ENCODE measurements at places on chromosomes 7 and 10.

DNA sequence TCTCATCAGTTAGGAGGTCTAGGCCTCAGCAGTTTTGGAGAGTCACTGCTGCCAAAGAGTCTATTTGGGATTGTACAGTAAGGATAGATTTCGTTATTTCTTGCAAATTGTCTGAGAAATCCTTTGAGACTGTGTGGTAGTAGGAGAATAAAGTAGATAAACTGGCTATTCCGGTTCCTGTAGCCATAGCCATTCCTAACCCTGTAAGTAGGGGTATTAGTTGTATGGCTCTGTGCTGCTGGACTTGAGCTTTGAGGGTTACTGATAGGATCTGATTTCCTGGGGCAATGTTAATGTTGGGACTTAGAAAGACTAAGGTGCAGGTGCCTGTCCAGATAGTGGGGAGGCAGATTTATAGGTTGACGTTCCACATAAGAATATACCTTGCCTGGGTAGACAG is 36.1 kb upstream of the ZNF138 start:
- no peak for DNase-seq

- DNase-seq: no peak
Observed at GRCh38 chr7:120981888-120982615, 6.5 kb upstream of the CPED1 start.

- DNase-seq: no peak
Observed at GRCh38 chr10:124279882-124280281, 138.8 kb downstream of the OAT start.

DNA sequence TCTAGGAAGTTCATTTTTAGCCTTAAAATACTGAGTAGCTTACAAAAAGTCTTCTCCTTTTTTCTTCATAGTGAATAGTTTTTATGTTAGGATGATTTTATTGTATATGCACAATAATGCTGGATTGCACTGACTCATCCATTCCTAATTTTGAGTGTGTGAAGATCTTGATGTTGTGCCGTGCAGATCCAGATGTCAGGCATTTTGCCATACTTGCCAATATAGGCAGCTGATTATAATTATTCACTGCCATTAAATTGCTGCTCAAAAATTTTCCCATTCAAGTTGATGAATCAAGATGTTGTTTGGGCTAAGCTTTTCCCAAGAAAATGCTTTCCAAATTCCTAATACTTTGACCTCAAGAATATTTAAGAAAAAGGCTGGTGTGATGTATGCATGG is 218.3 kb downstream of the AHR start:
- DNase-seq: no peak

GRCh38 chr10:121648059-121648458 is 49.8 kb upstream of the FGFR2 start:
- DNase-seq: no peak

GRCh38 chr7:135245226-135246190 is 11.9 kb downstream of the STRA8 start:
- no peak for DNase-seq

DNA sequence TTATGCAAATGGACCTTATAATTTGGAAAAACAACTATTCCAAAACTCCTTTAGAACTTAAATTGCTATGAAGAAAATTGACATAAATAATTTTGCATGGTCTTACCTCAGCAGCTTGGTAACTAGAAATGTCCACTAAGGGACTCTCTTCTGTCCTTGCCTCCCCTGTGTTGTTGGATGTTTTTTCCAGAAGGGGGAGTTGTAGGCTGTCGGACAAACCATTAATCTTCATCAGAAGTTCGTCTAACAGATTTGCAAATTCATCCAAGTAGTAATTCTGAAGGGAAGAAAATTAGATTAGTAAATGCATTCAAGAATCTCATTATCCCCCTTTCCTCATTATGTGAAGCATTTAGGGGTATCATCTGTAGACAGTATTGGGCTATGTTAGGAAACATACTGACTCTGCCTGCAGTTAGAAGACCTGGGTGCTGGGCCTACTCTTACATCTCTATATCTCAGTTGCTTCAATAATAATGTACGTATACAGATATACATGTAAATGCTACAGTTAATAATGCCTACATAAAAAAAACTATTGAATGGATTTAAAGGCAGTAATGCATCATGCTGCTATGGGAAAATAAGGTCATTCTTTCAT is 155.6 kb downstream of the PKD1L1 start:
- DNase-seq: peak; percentile 14

GRCh38 chr7:15780271-15780670 is 93.8 kb upstream of the MEOX2 start:
- no peak for DNase-seq

DNA sequence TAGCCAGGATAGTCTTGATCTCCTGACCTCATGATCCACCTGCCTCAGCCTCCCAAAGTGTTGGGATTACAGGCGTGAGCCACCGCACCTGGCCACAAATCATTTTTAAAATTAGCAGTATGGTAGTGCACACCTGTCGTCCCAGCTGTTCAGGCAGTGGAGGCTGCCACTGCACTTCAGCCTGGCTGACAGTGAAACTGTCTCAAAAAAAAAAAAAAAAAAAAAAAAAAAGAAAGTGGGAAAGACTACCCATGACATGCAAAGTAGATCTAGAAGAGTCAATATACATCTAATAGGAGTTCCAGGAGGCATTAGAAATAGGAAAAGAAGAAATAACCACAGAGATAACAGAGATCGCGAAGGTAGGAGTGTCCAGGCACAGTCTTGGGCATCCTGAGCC is 3.2 kb downstream of the CSGALNACT2 start:
- no peak for DNase-seq

GRCh38 chr7:44385434-44386138 is 60.2 kb upstream of the CAMK2B start:
- no peak for DNase-seq

- no peak for DNase-seq
Observed at GRCh38 chr7:133911724-133912123, 215.4 kb upstream of the LRGUK start.

- DNase-seq: no peak
Observed at GRCh38 chr10:95840121-95840520, 67.7 kb upstream of the CC2D2B start.

DNA sequence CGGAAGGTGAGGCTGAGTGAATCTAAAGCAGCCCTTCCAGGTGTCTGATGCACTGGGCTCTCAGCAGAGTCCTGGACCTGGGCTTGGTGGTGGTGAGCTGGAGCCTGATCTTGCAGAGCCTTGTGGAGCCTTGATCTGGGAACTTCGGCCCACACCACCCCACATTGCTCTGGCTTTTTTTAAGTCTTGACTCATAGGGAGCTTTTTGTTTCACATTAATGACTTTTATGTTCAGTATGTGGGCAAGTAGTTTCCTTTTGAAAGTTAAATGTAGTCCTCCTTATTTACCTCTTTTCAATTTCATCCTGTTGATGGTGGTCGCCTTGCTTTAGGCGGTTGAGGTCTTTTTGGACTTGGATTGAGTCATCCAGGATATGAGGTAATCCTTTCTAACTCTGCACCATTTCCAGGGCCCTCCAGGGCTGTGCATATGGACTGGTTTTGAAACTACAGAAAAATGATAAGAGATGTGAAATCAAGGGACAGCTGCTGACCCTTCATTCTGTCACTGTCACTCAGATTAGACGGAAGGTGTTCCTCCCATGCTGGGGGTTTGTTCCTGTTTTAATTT is 2.9 kb upstream of the NRAP start:
- DNase-seq: peak; percentile 33

GRCh38 chr7:8129318-8129659 is 132.7 kb downstream of the ICA1 start:
- DNase-seq: no peak

GRCh38 chr10:97729014-97729413 is 7.9 kb upstream of the ZFYVE27 start:
- no peak for DNase-seq

GRCh38 chr10:454860-455259 is 234.6 kb downstream of the DIP2C start:
- no peak for DNase-seq

DNA sequence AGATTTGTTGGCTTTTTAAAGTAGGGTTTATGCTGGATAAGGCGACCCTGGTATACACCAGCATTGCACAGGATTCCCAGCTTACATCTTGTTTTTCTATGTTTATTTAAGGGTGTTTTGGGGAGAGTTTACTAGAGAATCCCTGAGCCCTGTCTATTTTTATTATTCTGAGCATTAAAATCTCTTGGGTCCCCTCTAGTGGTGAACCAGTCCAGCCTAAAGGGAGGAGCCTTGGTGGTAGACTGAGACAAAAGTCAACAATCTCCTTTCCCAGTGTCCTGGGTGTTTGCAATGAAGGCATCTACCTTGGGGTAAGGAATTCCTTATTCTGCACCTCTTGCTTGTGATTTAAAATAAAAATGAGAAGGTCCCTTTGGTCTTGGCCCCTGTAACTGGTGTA is 38.2 kb downstream of the ANTXRL start:
- DNase-seq: peak; percentile 22

DNA sequence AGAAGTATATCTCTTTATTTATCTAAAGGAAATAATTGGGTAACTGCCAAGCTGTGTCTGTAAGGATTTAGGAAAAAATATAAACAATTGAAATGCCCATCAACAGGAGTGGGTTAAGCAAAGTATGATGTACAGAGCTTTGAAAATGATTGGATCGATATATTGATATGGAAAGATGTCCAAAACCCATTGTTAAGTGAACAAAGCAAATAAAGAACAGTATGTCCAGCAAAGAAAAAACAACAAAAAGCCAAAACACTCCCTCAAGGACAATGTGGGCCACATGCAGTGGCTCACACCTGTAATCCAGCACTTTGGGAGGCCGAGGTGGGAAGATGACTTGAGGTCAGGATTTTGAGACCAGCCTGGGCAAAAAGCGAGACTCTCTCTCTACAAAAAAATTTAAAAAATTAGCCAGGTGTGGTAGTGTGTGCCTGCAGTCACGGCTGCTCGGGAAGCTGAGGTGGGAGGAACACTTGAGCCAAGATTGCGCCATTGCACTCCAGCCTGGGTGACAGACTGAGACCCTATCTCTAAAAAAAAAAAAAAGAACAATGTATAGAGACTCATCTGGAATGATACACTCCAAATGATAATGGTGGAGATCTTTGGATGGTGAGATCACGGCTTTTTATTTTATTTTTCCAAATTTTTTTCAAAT is 37.9 kb downstream of the XRCC2 start:
- no peak for DNase-seq

DNA sequence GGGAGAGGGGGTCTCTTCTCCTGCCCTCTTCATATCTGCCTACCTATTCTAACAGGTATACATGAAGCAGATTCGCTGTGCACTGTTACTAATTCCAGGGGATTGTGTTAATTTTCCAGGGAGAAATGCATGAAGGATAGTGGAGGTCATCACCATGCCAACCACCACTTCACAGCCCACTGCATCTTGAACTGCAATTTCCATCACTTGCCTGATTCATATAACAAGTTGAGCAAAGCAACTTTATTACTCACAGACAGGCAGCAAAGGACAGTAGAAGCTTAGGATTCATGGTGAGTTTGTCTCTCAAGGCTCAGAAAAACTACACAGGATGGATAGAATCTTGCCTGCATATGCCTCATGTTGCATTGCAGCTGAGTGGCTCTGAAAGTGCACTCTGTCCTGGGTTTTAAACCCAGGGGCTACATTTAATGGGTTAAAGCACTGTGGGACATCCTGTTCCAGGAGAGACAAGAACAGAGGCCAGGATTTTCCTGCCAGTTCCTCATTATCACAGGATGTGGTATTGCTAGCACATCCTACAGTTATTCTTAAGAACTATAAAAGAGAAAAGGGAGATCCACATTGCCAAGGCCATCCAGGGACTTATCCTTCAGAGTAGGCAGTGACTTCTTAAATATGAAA is 136.9 kb upstream of the PRSS1 start:
- DNase-seq: peak; percentile 48

- peak; percentile 96 for DNase-seq
Observed at GRCh38 chr7:80107278-80107677, 27.4 kb upstream of the GNAI1 start.

DNA sequence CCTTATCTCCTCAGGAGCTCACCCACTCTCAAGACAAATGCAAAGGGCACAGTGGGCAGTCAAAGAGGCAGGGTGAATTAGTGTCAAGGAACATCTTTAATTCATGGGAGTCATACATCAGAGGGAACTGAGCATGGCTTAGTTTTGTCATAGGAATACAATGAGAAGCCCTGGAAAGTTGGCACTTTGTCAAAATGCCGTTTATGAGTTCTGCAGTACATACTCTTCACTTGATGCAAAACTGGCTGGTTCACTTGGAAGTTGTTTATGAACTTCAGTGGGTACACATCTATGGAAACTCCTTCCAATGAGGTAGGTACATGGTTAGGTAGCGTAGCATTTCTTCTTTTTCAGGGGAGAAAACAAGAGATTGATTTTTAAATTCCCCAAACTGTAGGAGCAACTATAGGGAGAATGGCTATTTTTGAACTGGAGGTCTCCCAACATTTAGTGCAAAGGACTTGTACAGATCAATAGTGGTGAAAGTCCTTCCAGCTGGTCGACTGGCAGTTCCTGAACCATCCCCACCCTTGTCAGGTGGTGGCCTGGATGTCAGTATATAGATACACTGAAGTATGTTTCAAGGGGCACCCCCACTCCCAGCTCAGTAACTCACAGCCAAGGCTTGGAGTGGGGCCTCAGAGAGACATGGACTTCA is 580.5 kb downstream of the REEP3 start:
- DNase-seq: no peak

DNA sequence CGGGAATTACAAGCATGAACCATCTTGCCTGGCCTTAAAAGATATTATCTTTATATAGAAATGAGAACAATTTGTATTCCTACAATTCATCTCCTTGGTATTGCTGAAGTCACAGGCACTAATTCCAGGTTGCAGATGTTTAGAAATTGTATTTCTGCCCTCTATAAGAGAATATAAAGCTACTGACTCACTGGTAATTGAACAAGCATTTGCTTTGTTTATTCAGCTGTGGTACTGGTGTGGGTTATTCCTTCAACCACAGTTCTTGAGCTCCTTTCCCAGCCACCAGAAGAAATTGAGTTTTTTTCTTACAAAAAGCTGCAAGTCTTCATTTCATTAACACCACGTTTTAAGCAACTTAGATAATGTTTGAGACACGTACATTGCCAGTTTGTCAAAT is 29.0 kb upstream of the MPP7 start:
- DNase-seq: no peak

DNA sequence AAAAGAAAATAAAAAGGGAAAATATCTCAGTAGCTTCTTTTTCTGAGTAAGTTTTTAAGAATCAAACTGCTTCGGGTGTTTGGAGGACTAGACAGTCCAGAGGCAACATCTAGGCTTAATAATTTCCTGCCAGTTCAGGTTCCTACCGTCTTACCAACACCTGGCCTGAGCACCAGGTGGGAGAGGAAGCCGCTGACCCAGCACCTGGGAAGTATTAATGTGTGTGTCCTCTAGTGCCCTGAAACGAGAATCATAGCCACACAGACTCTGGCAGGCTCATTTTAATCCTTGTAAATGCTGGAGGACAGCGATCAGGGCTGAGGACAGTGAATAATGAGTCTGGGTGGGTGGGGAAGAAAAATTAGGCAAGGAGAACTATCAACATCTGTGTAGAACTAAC is 137.4 kb downstream of the ZNF438 start:
- no peak for DNase-seq

GRCh38 chr7:37145682-37146081 is 303.0 kb downstream of the ELMO1 start:
- no peak for DNase-seq

GRCh38 chr10:79585870-79586527 is 24.7 kb upstream of the SFTPA1 start:
- no peak for DNase-seq

- DNase-seq: no peak
Observed at GRCh38 chr10:120562956-120563355, 105.9 kb downstream of the PLPP4 start.

- no peak for DNase-seq
Observed at GRCh38 chr7:155380976-155381851, 76.7 kb upstream of the EN2 start.

- no peak for DNase-seq
Observed at GRCh38 chr7:116283595-116284204, 73.4 kb downstream of the TES start.

- no peak for DNase-seq
Observed at GRCh38 chr7:42156291-42156865, 80.6 kb downstream of the GLI3 start.
